ENCODE measurements at places on chromosomes 7 and 10. TPM values are rescaled to one million over a fixed set of nuclear protein-coding genes. Genes with fewer than 3 reads are reported as not detected.

ATXN7L1 gene
- total RNA-seq: 30.3 TPM

HYAL4 gene
- total RNA-seq: 0.68 TPM

DNA sequence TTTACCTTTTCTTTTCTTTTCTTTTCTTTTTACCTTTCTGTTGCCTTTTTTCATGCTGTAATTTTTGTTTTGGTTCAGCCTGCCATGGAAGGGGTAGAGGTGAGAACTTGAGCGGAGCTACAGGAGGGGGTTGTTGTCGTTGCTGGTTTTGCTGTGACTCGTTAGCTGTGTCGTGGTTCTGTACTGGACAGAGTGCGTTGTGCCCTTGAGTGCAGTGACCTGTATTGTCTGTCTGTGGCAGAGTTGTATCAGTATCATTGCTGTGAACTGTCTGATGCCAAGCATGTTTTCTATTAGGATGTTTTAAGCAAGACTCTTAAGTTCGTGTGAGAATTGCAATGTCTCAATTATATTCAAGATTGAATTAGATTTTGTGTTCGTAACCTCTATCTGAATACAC, 67.5 kb downstream of the TRRAP start:
- no peak overlapping the region for H3K4me3 ChIP-seq
- H3K27ac ChIP-seq: no peak overlapping the region
- DNase-seq: no peak
- H3K27me3 ChIP-seq: no peaks in the 10 kb centered on the region
- peaks cover 91% of the 10 kb centered on the region for H3K36me3 ChIP-seq
- no peaks in the 10 kb centered on the region for H3K4me1 ChIP-seq

GRCh38 chr10:71708897-71709882, 10.4 kb downstream of the C10orf105 start:
- H3K36me3 ChIP-seq: no peaks in the 10 kb centered on the region
- H3K4me3 ChIP-seq: no peak overlapping the region
- no peak overlapping the region for H3K27ac ChIP-seq
- no peaks in the 10 kb centered on the region for H3K4me1 ChIP-seq
- DNase-seq: no peak

DNA sequence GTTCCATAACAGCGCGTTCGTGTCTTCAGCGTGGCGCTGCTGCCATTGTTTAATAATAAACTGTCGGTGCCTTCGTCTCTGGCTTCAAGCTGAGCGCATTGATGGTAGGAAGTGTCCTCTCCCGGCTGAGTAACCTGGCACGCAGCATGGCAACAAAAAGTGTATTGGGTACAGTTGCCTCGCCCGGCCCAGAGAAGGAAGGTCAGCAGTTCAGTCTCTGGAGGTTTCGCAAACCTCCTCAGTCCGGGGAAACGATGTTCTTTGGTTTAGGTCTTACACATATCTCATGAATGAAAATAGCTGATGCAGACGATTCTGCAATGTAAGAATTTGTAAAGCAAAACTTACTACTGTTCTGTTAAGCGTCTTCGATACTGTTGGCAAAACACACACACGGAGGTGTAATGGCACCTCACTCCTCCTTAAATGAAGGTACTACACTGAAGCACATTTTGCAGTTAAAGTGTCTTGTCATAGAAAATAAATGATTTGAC, 739 bp upstream of the CCDC186 start:
- peak overlapping the region; percentile 93 for H3K4me3 ChIP-seq
- H3K36me3 ChIP-seq: peaks cover 11% of the 10 kb centered on the region
- DNase-seq: no peak

DNA sequence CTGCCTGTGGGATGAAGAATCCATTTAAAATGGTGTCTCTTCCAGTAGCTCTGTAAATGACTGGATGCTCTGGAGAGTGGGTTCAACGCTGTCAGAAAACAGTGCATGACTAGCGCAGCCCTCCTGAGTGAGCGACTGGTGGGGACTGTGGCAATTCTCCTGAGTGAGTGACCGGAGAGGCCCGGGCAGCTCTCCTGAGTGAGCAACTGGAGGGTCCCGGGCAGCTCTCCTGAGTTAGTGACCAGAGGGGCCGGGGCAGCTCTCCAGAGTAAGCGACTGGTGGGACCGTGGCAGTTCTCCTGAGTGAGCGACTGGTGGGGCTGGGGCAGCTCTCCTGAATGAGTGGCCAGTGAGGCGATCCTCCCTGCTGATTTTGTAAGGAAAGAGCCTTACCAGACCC, 85.5 kb downstream of the WDR37 start:
- no peaks in the 10 kb centered on the region for H3K4me1 ChIP-seq
- peak; percentile 36 for DNase-seq
- H3K27me3 ChIP-seq: no peaks in the 10 kb centered on the region
- no peak overlapping the region for H3K4me3 ChIP-seq
- no peaks in the 10 kb centered on the region for H3K36me3 ChIP-seq
- no peak overlapping the region for H3K27ac ChIP-seq

ACTL6B gene
- not detected for total RNA-seq

TIAL1 gene
- total RNA-seq: 156 TPM

DNA sequence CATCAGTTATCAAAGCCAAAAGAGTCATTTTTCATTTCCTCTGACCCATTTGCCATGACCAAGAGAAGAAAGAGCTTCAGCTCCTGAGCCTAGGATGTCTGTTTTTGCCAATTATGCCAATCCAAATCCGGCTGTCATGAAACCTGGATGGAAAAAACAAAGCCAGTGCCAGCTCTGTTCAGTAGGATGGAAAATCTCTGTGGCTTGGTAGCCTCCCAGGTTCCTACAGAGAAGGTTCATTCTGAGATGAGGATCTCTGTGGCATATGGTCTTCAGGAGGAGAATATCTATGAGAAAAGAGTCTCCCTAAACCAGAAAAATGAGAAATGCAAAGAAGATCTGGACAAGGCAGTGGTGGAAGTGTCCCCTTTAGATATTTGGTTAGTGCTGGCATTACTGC, 475.4 kb downstream of the CNTNAP2 start:
- no peak for DNase-seq
- H3K4me3 ChIP-seq: no peak overlapping the region
- no peaks in the 10 kb centered on the region for H3K27me3 ChIP-seq
- H3K27ac ChIP-seq: no peak overlapping the region
- no peaks in the 10 kb centered on the region for H3K36me3 ChIP-seq

GRCh38 chr10:87722716-87723115, 63.0 kb downstream of the PAPSS2 start:
- H3K27me3 ChIP-seq: no peaks in the 10 kb centered on the region
- H3K36me3 ChIP-seq: peaks cover 6% of the 10 kb centered on the region
- no peak overlapping the region for H3K4me3 ChIP-seq
- DNase-seq: no peak
- no peaks in the 10 kb centered on the region for H3K4me1 ChIP-seq

GRCh38 chr7:40299097-40299496, 164.3 kb downstream of the SUGCT start:
- no peaks in the 10 kb centered on the region for H3K36me3 ChIP-seq
- H3K4me3 ChIP-seq: no peak overlapping the region
- DNase-seq: peak; percentile 45
- no peak overlapping the region for H3K27ac ChIP-seq
- no peaks in the 10 kb centered on the region for H3K27me3 ChIP-seq

DNA sequence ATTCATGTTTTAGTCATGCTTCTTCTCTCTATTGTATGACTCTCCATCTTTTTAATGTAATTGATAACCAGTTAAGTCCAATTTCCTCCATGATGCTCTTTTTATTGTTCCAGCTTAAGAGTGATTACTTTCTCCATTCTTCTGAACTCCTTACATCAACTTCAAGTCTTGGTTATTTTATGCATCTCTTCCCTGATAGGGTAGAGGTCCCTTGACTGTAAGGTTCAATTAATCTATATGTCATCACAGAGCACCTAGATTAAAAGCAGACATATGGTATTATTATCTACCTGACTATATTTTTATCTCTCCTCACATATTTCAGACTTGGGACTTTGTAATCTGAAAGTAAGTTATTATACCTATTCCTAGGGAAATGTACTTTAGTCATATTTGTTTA, 853.1 kb downstream of the REEP3 start:
- H3K4me1 ChIP-seq: peaks cover 3% of the 10 kb centered on the region
- H3K27me3 ChIP-seq: no peaks in the 10 kb centered on the region
- no peak for DNase-seq
- H3K27ac ChIP-seq: no peak overlapping the region
- H3K4me3 ChIP-seq: no peak overlapping the region

DNA sequence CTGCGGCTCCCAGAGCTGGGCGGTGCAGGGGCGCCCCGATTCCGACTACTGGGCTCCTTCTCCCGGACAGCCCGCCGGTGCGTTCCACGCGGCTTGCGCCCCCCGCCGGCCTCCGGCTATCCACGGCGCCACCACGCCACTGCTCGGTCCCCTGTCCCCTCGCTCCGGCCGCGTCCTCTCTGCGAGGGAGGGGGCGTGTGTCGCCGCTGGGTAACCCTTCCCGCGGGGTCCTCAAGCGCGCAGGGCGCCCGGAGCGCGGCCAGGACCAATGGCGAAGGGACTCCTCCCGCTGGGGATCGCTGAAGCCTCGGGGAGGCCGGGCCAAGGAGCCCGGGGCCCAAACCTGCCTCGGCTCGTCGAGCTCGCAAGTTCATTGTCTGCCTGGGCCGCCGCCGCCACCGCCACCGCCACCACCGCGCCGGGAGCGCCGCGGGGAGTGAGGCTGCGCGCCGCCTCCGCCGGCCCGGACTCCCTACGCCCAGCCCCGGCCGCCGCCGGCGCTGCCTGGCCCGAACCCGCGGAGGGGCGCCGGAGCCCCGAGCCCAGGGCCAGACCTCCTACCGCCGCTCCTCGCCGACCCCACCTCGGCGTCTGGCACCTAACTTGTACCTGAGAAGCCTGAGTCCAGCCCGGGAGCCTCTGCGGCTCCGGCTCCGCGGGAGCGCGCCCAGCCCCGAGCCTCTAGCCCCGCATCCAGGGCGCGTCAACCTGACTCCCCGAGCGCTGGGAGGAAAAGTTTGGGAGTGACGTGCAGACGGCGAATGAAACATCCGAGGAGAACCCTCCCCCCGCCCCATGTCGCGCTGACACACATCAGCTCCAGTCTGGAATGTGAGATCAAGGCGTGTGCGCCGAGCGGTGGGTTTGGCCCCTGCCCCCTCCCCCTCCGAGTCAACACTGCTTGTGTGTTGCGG, at the start of gene CHST15:
Gene CHST15 (minus strand): TSS at position 739 of the 914 bp plus-strand sequence. CDS start 47,386 bp downstream, outside the sequence.
- peak within 1 kb of the TSS; percentile 80 for H3K4me3 ChIP-seq
- H3K4me1 ChIP-seq: no peaks in the 10 kb centered on the region
- no peaks in the 10 kb centered on the region for H3K36me3 ChIP-seq

FGFBP3 gene
- 5.2 TPM for total RNA-seq

GRCh38 chr10:126907423-126907970, 2.3 kb downstream of the DOCK1 start:
- no peak overlapping the region for H3K27ac ChIP-seq
- H3K27me3 ChIP-seq: no peaks in the 10 kb centered on the region
- peaks cover 12% of the 10 kb centered on the region for H3K36me3 ChIP-seq
- DNase-seq: peak; percentile 66
- no peak overlapping the region for H3K4me3 ChIP-seq
- no peaks in the 10 kb centered on the region for H3K4me1 ChIP-seq

RAMP3 gene
- not detected for total RNA-seq

DNA sequence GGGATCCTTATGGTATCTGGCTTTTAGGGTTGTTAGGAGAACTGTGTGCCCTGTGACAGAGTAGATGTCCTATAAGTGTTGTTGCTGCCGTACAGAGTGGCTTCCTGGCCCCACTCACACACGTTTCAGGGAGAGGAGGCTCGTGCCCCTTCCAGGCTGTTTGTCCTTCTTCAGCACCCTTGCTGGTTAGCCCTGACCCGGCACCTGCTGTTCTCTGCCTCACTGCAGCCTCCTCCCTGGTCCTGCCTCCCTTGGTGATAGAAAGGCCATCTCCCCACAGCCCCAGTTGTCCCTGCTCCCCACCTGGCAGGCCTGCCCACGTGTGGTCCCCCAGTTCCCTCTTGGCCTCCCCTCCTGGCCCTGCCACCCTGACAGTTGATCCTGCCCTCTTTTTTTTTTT, 2.3 kb downstream of the CLIP2 start:
- H3K4me1 ChIP-seq: peaks cover 14% of the 10 kb centered on the region
- peak overlapping the region; percentile 88 for H3K4me3 ChIP-seq
- no peak overlapping the region for H3K27ac ChIP-seq
- DNase-seq: no peak
- peaks cover 8% of the 10 kb centered on the region for H3K36me3 ChIP-seq

DNA sequence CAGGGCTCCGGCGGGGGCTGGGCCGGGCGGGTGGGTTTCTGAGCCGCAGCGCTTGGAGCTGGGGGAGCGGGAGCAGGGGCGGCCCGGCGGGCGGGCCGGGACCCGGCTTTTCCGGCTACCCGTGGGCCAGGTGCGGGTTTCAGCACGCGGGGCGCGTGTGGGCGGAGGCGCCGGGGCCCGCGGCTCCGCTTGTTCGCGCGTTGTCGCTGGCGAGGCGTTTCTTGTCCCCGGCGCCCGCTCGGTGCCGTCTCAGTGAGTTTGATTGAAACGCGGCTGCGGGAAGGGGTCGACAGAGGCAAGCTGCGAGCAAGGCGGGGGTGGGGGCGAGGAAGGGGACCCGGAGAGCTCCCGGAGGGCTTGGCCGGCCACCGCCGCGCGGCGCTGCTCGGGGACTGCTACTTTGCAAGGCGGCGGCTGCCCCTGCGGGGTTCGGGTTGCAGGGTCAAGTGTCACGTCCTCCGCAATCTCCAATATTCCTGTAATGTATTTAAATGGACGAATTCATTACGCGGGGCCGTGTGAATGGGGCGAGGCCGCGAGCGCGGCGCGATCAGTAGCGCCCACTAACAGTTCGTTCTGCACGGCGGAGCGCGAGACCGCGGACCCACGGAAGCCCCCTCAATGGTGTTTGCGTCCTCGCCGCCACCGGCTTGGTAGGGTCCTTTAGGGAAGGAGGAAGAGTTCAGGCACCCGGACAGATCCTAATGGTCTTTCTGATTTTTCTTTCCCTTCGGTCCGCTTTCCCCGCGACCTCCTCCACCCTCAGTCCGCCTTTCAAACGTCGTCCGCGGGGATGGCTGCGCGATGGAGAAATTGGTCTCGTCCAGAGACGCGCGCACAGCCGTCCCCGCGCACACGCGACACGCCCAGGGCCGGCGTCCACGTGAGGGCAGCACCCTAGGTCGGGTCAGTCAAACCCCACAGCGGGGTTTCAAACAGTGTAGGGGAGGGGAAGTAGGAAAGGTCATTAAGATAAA, 76.9 kb downstream of the INSIG1 start:
- DNase-seq: peak; percentile 73
- no peak overlapping the region for H3K27ac ChIP-seq
- H3K4me1 ChIP-seq: peaks cover 5% of the 10 kb centered on the region

GDF2 gene
- total RNA-seq: not detected

GRCh38 chr10:29681676-29682448, 47.1 kb upstream of the SVIL start:
- H3K36me3 ChIP-seq: peaks cover 55% of the 10 kb centered on the region
- H3K4me3 ChIP-seq: no peak overlapping the region
- H3K27ac ChIP-seq: no peak overlapping the region
- no peak for DNase-seq
- no peaks in the 10 kb centered on the region for H3K4me1 ChIP-seq
- no peaks in the 10 kb centered on the region for H3K27me3 ChIP-seq
